ENCODE measurements at places on chromosomes 7 and 10. TPM values are rescaled to one million over a fixed set of nuclear protein-coding genes. Genes with fewer than 3 reads are reported as not detected.

DNA sequence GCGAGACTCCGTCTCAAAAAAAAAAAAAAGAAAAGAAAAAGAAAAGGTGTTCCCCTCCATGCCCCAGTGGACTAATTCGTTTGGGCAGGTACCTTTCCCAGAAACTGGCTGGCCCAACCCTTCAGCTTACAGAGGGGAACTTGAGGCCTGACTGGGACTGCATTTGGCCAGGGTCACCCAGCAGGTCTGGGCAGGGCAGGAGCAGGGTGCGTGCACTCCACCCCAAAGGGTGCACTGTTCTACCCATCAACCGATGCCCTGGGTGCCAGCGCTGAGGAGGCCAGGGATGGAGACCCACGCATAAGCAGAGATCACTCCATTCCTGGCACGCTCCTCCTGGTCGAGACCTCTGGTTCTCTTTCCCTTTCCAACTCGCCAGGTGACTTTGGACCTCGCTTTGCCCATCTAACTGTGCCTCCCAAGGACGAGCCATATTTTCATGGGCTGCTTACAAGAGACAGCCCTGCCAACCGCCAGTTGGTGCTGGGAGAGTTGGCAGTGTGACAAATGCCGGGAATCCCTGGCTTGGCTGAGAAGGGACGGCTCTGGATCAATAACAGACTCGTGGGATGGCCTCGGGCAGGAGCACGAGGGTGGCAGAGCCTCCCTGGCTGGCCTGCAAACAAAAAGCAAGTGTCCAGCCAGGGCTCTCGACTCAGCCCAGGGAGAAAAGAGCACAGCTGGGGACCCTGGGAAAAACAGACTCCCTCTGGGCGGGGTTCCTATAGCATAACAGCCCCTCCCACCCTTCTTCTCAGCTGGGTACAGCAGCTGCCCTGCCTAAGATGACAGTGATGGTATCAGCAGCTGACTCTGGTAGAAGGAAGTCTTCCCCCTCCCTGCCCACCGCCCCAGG lies 7.9 kb downstream of the HSPB1 start:
- no peak for DNase-seq

DNA sequence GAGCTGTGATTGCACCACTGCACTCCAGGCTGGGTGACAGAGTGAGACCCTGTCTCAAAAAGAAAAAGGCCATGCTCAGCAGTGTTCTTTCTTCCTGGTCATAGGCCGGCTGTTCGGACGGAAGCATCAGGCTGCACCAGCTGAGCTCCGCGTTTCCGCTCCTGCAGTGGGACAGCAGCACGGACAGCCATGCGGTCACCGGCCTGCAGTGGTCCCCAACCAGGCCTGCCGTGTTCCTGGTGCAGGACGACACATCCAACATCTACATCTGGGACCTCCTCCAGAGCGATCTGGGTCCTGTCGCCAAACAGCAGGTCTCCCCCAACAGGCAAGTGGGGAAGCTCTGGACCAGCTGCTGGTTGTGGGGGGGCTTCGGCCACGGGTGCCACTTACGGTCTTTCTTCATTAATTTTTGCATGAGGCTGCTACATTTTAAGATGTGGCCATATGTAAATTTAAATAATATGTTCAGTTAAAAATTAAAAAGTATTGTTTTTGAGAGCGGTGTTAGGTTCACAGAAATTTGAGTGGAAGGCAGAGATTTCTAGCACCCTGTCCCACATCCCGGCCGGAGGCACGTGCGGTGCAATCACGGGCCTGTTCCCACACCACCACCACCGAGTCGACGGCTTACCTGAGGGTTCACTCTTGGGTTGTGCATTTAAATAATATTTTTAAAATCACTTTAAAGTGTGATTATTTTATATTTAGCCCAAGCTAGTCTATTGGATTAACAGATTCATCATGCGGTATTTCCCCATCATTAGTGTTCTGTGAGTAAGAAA lies 85.7 kb downstream of the DYNC2I1 start:
- DNase-seq, result no peak

GRCh38 chr7:960269-960871 lies 5.9 kb upstream of the ADAP1 start:
- DNase-seq, result no peak

- DNase-seq, result no peak
Observed at GRCh38 chr10:121818599-121818998, 109.2 kb downstream of the ATE1 start.

DNA sequence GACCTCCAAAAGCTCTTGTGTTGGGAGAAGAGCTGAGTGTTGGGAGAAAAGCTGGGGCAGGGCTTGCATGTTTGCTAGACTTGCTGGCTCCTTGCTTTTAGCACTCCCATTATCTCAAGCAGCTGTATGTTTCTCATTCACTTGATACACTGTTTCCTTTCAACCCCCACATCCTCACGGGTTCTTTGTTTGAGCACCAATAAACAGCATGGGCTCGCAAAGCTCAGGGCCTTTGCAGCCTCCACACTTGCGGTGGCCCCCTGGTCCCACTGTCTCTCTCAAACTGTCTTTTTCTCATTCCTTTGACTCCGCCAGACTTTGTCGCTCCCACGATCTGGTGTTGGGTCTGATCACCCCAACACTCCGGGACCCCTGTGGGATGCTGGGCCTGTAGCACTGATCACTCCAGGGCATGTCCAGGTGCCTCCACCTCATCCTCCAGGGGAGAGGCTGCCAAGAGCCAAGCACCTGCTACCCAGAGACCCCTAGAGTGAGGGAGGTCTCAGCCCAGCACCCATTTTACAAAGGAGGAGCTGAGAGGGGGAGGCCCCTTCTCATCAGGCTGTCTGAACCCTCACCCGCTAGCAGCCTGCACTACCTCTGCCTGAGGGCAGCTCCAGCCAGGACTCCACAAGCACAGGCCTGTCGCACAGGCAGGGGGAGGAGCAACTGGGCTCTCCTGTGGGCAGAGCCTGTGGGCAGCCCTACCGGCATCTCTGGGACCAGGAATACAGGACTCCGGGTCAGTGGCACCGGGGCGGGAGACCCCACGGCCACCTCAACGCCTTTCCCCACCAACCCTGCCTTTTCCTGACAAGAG lies 49.1 kb upstream of the MSMB start:
- no peak for DNase-seq

DNA sequence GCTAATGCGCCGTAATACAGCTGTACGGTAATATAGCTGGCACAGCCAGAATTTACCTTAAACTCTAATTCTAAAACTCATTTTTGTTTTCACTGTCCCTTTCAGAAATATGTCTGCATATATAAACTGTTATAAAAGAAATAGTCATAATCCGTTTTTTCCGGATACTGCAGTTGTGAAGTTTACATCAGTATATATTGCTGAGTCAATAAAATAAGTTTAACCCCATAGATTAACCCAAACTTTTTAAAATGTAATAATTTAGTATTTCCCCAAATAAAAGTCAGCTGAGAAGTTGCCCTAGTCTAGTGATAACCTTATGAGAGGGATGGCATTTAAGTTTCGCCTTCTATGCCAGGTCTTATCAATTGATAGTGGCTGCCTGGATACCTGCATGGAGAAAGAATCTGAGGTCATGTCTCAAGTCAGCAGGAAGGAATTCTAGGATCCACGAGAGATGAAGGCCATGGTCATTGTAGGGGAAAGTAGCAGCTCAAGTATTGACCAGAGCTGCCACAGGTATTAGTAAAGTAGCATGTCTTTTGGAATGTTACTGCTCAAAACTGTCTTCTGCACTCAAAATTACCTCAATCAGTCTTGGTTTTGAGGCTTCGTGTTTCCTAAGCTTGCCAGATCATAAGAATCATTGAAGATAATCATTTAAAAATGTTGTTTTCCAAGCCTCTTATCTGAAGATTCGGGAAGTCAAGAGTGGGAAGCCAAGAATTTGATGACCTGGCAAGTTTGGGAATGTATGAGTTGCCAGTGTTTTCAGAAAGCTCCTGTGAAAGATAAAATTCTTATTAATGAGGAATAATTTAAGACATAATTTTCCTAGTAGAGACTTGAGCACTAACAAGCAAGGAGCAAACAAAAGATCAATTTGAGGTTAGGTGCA lies 10.8 kb downstream of the PRPS1L1 start:
- no peak for DNase-seq

DNA sequence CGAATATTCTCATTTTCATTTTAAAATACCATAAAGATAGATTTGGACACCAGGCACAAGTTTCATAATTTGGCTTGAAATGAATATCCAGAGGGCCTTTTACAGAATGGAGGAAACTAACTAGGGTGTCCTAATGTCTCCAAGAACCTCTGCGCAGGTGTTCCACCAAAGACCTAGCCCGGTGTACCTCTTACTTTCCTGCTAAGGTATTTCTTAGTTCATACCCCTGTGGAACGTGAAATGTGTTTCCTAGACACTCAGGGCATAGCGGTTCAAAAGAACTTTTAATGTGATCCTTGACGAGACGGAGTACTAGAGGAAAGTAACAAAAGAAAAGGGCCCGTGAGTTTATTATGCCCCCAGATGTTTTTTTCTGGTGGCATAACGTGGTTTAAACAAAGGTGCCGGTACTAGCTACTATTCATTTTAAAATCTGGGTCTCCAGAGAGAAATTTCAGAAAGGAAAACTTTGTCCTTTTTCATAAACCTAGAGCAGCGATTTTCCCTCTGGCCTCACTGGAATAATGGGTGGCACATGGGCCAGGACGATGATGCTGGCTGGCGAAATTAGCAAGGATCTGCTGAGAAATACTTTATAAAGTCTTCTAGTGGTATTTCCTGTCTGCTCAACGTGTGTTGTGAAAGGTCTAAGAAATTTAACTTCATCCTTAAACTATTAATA lies 1.4 kb downstream of the APBB1IP start:
- peak; percentile 30 for DNase-seq

DNA sequence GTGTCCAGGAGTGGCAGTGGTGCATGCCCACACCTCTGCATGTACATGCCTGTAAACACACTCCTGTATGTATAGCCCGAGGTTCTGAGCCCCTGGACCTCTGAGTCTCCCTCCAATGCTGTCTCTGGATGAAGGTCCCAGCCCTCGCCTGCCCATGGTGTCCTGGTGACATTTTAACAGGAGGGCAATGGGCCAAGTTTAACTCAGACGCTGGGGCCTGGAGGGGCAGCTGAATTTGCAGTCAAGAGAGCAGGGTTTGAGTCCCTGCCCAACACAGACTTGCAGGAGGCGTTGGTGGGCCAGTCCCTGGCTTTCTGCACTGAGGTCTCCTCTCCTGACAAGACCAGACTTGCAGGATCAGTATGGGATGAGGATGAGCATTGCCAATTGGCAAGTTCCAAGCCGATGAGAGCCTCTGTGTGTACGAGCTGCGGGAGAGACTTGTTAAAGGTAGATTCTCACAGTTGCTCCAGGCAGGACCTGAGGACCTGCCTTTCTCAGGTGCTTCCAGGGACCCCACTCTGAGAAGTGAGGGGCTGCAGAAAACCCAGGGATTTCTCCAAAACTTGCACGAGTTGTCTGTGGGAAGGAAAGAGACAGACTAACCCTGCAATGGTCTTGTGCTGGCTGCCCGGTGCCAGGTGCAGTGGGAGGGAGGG lies 141.9 kb downstream of the ELFN1 start:
- DNase-seq, result no peak

- no peak for DNase-seq
Observed at GRCh38 chr7:98653601-98654310, 36.7 kb downstream of the NPTX2 start.

- no peak for DNase-seq
Observed at GRCh38 chr7:40655426-40655825, 520.6 kb downstream of the SUGCT start.

DNA sequence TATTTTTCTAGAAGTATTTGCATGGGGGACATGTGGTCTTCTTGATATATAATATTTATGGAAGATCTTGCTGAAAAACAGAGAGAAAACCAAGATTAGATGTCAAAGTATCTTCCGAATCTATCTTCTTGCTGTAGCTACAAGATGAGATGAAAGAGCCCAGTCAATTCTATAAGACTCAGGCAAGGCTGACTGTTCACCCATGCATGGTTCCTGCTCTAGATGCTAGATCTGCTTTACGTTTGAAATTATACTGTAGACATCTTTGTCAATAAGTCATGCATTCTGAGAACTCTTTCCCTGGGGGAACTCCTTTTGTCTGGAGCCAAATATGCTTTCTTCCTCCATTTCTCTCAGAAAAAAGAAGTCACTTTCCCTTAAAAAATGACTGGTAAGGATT lies 1292.0 kb downstream of the XPNPEP1 start:
- no peak for DNase-seq

GRID1 gene
- total RNA-seq, result not detected

AGBL3 gene
- 5.5 TPM for total RNA-seq

HOXA5 gene
- total RNA-seq, result not detected

FAM204A gene
- total RNA-seq, result 64.3 TPM

Data from CD4-positive, alpha-beta memory T cell (primary cell).